CD4-positive, alpha-beta T cell treated with Interleukin-17A for 1 hour (primary cell): ENCODE measurements at places on chromosomes 11 and 22.

DNA sequence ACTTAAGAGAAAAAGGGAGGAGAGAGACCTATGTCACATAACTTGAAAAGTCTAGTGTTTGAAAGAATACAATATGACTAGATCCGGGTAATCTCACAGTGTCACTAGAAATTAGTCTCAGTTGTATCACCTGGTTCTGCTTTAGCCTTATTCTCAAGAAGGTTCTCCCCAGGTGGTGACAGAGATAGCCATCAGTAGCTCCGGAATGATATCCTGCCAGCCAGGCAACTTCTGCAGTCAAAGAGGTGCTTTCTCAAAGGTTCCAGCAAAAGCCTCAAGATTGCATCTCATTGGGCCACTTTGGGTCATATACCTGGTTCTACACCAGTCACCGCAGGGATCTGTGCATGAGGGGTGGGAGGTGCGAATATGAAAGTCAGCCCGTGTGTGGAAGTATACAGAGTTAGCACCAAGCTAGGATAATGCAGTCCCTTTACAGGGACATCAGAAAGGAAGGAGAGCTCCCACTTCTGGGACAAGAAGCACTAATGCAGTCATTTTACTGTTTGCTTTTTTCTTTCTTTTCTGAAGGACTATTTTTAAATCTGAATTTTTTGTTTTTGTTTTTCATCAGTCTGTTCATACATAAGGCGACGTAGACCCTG lies 61.1 kb downstream of the CYB5R2 start:
- DNase-seq: no peak

DNA sequence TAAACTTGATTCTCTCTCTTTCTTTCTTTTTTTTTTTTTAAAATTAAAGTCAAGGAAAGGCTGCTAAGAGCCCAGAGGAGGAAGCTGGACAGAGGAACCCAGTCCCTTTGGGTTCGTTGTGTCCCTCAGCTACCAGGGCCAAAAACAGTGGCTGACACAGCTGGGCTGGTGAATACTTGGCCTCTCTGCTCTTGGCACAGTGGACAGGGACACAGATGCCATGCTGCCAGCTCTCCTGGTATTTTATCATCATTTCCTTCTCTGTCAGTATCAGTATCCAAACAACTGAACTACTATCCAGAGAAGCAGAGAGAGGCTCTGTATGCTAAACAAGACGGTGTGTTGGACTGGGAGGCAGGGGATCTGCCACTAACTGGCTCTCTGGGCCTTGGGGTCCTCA lies 123.7 kb upstream of the CCDC90B start:
- no peak for DNase-seq

DNA sequence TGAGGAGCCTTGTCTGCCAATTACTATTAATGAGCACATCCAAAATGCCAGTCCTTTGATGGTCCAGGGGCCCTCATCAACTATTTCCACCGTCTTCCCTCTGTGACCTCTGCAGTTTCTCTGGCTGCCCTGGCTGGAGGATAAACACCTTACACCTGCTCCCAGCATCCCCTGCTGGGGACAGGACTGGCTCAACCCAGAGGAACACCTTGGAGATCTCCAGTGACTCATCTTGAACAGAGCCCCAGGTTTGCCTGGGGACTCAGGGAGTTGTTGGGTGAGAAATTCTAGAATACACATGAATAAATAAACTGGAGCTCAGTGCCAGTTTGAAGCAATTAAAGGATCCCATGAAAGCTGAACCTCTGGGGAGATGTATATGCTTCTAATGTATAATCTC lies 24.0 kb upstream of the ELF5 start:
- no peak for DNase-seq

GRCh38 chr22:20766530-20766929 lies 7.4 kb upstream of the SERPIND1 start:
- DNase-seq: no peak

- no peak for DNase-seq
Measured at GRCh38 chr11:15468466-15468865, 353.7 kb downstream of the INSC start.

- DNase-seq: no peak
Measured at GRCh38 chr11:60307507-60308195, 19.4 kb upstream of the MS4A6E start.

DNA sequence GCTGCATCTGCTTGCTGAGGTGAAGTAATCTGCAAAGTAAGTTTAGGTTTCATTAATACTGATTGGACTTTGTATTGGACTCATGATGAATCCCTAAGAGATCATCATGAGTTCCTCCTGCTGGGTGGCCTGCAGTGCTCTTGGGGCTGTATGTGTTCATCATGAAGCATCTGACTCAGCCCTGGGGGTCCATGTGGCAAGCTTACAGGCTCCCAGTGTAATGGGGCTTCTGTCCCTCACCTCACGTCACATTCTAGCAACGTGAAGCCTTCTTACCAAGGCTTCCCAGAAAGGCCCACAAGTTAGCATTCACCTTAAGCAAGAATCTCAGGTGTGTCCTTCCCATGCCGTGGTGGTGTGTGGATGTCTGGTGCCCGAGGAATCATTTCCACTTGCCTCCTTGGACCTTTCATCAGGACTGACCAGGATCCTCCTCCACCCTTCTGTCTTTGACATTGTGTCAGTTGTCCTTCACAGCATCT lies 23.7 kb downstream of the CRKL start:
- DNase-seq: no peak

GRCh38 chr11:76234416-76235232 lies 28.3 kb upstream of the WNT11 start:
- peak; percentile 39 for DNase-seq

GRCh38 chr11:57764566-57764965 lies 3.0 kb downstream of the CTNND1 start:
- DNase-seq: no peak

- DNase-seq: peak; percentile 36
Measured at GRCh38 chr11:7575841-7576725, 62.3 kb downstream of the PPFIBP2 start.

DNA sequence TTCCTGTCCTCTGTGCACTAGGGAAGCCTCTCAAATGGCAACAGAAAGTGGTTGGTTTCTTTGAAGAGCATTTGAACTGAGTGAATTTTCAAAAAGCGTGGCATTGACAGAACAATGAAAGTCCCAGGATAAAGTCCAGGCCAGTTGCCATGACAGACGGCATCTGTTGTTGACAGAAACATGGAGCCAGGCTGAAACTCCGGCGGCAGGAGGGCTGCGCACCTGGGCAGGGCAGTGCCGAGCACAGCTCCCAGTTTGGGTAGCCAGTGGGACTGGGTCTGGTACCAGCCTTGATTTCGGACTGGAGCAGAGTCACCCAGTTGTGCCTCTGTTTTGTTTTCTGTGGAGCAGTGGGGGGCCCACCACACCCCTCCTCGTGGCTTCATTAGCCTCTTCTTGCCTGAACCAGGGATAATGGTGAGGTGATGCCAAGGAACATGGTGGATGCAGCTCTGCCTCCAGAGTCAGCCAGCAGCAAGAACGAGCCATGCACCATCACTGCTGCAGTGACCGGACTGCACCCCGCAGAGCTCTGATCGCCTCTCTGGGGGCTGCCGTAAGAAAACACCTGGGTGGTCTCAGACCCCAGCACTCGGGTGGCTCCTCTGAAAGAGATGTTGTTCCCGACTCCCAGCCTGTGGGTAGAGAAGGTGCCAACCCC lies 9.8 kb upstream of the SEPTIN5 start:
- DNase-seq: no peak

GRCh38 chr22:46764140-46764680 lies 1.8 kb downstream of the TBC1D22A start:
- DNase-seq: no peak
